ENCODE measurements at places on chromosomes 13 and 19.

GRCh38 chr13:84816567-84817105 lies 934.4 kb upstream of the SLITRK1 start:
- DNase-seq, result no peak

DNA sequence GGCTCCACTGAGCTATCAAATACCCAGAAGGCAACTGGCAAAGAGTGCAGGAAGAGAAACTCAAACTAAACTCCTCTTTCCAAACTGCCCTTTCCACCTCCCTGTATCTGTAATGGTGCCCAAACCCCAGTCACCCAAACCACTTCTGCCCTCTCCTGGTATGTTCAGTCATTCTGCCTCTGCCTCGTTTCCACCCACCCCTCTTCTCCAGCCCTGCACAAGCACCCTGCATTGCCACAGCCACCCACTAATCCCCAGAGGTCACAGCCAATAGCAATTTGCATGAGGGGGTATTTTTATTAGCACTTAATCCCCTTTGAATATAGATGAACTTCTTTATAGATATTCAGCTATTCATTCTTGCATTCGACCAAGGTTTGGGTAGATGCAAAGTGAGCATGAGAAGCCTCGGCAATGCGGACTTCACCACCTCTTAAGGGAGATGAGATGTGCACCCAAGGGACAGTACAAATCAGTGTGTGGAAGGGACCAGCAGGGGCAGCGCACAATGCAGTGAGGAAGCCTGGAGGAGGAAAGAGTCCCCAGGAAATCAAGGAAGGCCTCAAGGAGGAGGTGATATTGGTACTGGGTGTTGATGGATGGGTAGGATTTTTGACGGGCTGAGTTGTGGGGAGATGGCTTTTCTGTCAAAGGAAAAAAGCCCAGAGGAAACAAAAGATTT lies 12.4 kb downstream of the TMEM272 start:
- peak; percentile 31 for DNase-seq

- DNase-seq, result peak; percentile 28
Observed at GRCh38 chr13:38418286-38418685, 68.6 kb downstream of the UFM1 start.

GRCh38 chr19:35144600-35145436 lies 1.8 kb downstream of the FXYD7 start:
- no peak for DNase-seq

DNA sequence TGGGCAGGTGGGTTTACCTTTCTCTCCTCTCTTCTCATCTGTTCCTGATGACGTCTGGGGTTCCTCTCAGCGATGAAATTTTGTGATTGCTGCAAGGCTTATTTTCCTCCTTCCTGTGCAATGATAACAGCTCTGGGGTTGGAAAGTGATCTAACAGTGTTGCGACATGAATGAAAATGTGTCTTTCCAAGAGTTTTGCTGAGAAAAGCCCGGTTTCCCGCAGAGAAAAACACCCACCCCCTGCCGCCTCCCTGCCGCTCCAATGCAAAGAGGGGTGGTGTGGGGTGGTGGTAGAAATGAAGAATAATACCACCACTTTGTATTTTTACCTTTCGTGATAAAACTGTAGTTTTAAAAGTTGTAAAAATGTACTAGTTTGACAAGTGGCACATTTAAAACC lies 232.0 kb downstream of the OLFM4 start:
- DNase-seq, result no peak

- no peak for DNase-seq
Observed at GRCh38 chr19:51277112-51277511, 26.2 kb downstream of the SIGLECL1 start.

DNA sequence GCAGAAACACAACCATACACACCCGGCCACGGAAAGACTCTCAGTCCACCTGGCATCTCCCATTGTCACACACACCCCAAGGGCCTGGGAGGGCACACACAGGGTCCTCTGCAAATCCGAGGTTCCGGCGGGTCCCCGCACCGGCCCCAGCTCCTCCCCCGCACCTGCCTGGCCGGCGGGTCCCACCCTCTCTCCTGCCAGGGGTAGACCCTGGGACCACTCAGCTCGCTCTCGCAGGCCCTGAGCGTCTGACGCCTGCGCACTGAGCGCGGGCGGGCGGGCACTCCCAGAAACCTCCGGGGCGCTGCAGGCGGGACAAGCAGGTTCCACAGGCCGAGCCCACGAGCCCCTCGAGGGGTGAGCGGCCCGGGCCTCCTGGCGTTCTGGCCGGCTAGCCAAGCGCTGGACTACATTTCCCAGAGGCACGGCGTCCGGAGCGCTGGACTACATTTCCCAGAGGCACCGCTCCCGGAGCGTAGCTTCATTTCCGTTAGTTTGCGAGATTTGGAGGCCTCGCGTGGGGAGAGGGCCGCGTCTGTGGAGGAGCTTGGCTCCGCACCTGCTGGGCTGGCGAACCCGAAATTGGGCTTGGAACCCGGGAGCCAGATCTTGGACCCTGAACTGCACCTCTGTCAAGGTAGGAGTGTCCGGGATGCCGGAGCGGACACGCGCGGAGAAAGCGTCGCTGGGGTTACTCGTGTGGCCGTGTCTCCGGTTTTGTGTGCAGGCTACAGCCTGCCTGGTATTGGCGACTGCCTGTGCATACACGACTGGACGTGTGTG lies at the start of gene ZNF420:
Gene ZNF420, plus strand, starts transcription at position 500 of the 783 bp plus-strand sequence. CDS start 10,686 bp downstream, outside the sequence.
- DNase-seq, result peak; percentile 93

- no peak for DNase-seq
Observed at GRCh38 chr13:54029226-54029625, 1000.6 kb downstream of the OLFM4 start.

GRCh38 chr19:8252922-8253589 lies 43.9 kb downstream of the CERS4 start:
- peak; percentile 73 for DNase-seq

GRCh38 chr19:22612316-22612715 lies 21.8 kb upstream of the ZNF492 start:
- no peak for DNase-seq

DNA sequence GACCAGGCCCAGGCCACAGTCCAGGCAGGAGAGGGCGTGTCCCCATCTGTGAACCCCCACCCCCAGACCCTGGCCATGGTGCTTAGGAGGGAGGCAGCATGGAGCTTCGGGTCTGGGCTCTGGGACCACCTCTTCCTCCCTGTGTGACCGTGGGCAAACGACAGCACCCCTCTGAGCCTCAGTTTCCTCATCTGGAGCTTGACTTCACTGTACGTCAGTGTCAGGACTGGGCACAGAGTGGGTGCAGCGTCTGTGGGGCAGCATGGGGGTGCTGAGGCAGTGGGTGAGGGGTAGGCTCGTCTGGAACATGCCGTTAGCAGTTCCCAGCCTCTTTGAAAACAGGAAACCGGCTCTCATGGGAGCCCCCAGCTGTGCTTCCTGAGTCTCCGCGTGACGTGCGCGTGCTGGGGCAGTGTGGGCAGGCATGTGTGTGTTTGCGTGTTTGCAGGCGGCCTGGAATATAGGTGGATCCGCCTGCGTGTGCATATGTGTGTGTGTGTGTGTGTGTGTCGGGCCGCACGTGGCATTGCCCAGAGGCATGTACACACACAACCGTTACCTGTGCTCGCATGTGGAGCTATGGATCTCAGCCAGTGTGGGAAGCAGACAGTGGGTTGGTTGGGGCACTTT lies 15.8 kb downstream of the ARRDC2 start:
- DNase-seq, result peak; percentile 72

DNA sequence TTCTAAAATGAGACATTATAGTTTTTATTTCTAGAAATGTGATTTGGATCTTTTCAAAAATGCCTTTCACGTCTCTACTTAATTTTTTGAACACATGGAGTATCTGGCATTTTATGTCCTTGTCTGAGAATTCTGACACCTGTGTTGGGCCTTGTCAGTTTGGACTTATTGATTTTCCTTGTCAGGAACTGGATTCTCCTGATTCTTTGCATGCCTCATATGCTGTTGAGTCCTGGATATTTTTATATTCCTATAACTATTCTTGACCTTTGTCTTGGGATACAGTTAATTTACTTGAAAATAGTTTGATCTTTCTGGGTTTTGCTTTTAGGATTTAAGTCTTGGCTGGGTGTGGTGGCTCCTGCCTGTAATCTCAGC lies 10.3 kb downstream of the ADPRHL1 start:
- no peak for DNase-seq

DNA sequence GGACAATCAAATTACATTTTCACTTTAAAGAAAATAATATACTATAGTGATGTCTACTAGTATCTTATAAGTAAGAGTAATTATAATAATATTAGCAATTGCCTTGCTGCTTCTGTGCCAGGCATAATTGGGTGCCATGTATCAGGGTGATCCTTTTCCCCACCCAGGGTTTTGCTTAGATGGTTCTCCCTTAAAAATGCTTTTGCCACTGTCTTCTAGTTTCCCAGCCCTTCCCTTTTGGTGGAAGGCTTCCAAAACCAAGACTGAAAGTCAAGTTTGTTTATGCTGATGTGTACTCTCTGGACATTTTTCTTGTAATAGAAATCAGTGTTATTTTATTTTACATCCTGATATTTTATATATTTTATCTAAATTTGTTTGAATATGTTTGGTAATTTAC lies 77.8 kb downstream of the ITGBL1 start:
- peak; percentile 52 for DNase-seq

DNA sequence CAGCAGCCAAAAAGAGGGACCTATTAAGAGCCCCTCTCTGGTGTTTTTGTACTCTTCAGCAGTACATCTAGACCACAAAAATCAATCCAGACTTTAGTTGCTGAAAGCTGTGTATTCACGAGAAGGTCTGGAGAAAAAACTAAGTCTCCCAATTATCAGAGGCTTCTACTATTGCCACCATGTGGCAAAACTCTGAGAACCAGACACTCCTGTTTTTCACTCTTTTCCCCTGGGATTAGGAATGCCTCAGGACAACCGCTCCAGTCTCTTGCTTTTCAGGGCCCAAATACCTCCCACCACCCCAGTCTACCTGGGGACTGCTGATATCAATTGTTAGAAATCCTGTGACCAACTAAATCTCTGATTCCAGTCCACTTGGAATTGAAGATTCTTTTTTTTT lies 30.1 kb upstream of the OBI1 start:
- DNase-seq, result no peak

DNA sequence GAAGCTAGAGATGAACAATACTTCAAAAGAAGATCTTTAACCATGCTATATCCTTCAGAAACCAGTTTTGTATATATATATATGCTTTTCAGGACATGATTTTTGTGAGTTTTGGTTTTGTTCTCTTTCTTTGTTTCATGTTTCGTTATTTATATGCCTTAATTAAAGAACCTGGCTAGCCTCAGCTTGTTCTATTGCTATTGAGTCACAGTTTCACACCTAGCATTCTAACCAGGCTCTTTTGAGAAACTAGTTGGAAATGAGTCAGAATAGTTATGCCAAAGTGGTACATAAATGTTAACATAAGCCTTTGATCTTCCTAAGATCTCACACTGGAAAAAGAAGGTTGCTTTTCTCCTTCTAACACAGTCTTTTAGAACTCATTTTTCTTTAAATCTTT lies 1925.2 kb downstream of the OLFM4 start:
- DNase-seq, result no peak

GRCh38 chr13:97716746-97717145 lies 236.7 kb upstream of the IPO5 start:
- no peak for DNase-seq

- DNase-seq, result no peak
Observed at GRCh38 chr13:32117701-32118100, 86.1 kb downstream of the FRY start.

DNA sequence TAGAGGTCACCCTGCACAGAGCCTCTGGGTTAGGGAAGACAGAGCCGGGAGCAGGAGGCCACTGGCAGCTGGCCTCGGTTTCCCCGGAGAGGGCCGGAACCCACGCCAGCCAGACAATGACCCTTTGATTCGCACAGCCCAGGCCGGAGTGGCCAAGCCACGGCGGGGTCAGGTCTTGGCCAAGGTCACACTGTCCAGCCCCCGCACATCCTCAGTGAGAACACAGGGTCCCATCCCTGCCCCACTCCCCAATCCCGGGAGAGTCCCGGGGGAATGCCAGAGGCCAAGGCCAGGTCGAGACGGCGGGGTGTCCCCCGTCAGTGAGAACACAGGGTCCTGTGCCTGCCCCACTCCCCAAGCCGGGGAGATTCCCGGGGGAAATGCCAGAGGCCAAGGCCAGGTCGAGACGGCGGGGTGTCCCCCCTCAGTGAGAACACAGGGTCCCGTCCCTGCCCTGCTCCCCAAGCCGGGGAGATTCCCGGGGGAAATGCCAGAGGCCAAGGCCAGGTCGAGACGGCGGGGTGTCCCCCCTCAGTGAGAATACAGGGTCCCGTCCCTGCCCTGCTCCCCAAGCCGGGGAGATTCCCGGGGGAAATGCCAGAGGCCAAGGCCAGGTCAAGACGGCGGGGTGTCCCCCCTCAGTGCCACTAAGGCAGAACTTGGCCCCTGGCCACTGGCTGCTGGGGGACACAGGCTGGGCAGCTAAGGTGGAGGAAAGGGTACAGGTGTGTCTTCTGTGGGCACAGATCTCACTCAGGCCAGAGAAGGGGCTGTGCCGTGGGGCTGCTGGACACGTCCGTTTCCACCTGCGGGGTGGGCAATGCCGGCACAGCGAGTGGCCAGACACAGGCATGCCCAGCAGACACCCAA lies 1.7 kb upstream of the FSTL3 start:
- DNase-seq, result no peak

DNA sequence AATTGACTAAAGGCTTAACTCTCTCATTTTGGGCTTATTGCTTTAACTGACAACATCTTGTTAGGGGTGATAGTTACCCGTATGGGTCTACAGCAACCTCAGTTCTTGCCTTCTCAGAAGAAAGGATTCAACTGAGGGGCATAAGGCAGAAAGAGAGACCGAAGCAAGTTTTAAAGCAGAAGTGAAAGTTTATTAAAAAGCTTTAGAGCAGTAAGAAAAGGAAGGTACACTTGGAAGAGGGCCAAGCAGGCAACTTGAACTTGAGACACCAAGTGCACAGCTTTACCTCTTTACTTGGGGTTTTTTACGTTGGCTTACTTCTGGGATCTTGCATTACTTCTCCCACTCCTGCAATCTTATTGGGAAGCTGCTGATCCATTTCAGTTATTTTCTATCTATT lies 246.9 kb upstream of the PRR20A start:
- no peak for DNase-seq

DNA sequence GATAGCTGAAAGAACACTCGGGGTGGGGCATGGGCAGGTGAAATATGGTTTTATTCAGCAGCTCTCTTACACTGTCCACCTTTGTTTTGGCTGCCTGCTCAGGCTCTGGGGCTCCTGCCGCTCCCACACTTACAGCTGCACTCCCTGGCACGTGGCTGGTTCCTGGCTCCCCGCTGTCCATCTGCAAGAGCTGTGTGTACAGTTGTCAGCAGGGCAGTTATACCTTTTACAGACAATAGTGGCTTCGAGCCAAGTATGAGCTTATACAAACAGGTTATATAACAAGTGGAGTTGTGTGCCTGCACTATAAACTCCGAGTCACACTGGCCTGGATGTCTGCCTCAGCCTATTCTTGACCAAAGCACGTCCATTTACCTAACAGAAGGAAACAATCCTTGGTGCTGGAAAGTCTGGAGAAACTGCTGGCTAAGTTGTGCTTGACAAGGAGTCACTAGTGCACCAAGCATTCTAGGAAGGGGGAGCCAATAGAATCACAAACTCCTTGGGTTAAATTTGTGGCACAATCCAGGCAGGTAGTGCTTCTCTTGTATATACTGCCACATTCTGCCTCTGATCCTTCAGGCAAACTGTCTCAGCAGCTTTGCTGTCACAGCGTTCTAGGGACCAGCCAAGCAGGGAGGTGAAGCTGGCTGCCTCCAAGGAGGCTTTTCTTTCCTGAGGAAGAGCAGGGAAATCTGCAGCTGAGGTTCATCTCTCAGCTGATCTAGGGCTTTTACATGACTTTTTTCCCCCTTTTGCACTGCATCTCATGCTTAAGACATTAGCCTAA lies 68.2 kb downstream of the NHLRC3 start:
- no peak for DNase-seq
